ENCODE measurements at places on chromosomes 6 and 20.

DNA sequence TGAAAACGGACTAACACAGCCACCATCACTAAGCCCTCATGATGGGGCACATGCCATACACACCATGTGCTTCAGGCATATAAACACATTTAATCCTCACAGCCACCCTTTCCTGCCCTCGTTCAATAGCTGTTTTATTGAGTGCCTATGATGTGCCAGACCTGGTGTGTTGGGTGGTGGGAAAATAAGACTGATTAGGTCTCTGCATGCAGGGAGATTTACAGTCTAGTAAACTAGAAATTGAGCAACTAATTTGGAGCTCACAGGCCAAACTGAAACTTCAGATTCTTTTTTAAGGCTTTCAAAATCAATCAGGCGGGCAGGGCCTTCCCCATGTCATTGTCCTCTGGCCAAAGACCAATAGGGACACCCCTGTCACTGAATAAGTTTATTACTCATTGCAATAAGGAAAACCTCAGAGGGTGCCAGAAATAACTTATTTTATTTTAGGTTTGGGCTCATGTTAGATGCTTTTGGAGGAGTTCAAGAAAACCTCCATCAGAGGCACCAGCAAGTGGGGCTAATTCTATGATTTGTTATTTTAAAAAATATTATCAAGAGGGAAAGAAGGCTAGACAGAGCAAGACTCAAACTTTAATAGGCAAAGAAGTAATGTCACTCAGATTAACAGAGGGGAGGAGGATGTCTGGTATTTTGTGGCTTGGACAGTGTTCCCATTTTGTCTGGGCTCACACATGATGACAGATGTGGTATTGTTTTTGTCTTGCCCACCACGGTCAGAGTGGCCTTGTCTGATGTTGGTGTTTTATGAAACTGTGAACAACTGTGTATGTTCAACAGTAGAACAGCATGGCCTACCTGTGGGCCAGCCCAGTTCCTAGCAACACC, 12.0 kb downstream of the ZFP64 start:
- DNase-seq: no peak

GRCh38 chr20:32536851-32537656, 48.1 kb downstream of the NOL4L start:
- no peak for DNase-seq

- DNase-seq: no peak
These were observed 982 bp downstream of the DNAJC5 start for GRCh38 chr20:63895952-63896263.

DNA sequence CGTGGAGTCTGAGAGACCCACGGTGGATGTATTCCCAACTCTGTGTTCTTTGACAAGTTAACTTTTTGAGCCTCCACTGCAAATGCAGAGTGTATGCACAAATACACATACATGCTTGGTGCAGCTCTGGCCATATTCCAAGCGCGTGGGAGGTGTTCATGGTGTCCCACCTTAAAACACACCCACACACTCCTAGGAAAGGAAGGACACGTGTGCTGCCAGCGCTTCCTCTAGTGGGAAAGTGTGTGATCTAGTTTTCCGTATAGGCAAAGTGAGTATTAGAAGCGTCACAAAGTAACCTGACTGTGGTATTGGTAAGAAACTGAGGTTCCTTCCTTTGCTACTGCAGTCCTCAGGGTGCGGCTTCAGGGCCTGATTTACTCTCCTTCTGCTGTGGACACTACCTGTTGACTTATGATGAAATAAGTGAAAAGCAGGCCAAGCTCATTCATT, 36.0 kb upstream of the MPC1 start:
- DNase-seq: no peak

DNA sequence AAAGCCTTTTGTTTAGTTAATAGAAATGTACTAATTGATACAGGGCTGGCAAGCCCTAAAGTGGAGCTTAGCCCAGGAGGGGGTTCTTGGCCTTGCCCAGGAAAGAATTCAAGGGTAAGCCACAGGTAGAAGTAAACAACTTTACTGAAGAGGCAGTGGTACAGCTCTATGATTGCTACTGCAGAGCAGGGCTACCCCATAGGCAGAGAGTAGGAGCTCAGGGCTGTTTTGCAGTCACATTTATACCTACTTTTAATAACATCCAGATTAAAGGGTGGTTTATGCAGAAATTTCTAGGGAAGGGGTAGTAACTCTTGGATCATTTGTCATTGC, 680.4 kb upstream of the GJE1 start:
- no peak for DNase-seq

Data from HepG2 (cell line).